ENCODE measurements at places on chromosomes 6 and 20.

DNA sequence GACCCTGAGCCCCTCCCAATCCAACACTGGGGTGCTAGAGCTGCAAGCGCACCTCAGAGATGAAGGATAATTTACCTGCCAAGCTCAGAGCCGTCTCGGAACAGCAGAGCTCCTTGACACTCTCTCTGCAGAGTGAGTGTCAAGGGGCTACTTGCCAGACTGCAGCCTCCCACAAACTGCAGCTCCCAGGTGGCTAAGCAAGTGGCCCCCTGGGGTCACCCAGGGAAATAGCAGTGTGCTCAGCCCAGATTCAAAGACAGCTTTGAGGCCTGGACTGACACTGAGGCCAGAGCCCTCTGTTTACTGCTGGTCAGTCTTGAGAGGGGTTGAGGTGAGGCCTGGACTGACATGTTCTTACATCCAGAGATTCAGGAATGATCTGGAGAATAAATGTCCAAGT, 46.0 kb upstream of the GJA1 start:
- DNase-seq: no peak

GRCh38 chr20:34165018-34165619, 53.1 kb upstream of the EIF2S2 start:
- DNase-seq: no peak

DNA sequence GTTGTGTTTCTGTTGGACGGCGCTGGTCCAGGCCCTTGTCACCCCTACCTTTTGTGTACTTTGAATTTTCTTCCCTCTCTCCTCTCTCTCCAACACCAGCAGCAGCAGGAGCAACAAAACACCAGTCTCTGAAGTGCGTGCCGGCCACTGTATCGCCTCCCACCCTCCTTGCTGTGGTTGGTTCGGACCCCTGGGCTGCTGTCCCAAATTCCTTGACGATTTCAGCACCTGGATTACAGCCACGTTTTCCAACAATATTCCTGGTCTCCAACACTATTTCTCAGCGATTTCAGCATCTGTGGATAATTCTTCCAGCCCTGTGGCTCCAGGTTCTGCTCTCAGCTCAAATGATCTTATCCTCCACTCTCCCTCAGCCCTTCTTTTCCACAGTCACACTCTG, 11.8 kb downstream of the MAS1 start:
- no peak for DNase-seq

DNA sequence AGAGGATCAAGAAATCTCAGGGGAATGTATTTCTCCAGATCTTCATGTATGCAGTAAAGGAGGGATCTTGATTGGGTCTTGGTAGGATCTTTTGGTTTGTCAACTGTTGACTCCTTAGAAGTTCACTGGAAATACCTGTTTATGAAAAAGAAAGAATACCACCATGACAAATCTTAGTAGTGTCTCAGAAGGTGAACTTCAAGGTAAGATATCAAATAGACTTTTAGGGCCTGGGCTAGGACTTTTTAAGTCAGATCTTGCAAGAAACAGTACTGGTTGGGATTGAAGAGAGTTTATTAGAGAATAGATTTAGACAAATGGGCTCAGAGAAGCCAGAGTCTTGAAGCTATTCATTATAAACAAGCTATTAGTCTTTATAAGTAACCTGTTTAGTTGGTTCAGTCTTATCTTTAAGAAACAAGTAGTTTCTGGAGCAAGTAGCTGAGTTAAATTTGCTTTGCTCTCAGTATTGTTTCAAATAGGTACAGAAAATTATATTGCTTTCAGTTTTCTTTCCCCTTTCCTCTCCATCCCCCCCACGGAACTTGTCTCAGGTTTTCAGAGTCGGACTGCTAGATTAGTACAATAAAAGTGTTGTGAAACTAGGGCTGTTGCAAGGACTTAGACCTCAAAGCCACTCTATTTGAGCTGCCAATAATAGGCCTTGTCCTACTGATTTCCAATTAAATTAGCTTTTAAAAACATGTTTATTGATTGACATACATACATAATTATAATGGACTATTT, 529.1 kb upstream of the CITED2 start:
- DNase-seq: no peak

DNA sequence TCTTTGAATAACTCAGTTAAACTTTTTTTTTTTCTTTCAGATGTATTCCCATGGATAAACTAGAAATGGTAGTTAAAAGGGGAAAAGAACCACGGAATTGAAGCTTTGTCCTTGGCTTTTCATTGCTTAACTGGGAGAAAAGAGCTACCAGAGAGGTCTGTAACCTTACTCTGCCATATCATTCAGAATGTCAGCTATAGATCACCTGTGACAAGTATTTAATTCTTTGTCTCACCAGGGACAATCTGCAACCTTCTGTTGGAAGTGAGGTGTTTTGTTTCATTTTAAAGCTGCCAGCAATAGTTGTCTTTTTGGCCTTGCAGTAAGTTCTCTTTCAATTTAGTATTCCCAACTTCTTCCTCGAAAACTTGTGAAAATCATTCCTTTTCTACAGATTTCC, 618.4 kb downstream of the FRK start:
- DNase-seq: no peak

DNA sequence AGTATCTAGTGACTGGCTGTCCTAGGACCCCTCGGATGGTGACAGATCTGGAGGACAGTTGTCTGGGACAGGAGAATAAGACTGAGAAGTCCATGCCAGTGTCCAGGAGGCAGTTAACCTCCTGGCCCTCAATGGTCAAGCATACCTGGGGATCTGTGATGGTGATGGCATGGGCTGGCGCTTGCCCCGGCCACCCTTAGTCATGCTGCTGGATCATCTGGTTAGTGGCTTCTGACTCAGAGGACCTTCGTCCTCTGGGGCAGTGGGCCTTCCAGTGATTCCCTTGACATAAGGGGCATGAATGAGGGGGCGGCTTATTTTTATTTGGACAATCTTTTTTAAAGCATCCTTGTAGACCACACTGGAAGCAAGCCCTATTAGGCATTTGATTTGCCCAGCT, 24.0 kb upstream of the SF3B5 start:
- no peak for DNase-seq
